ENCODE measurements at places on chromosomes 7 and 10. TPM values are rescaled to one million over a fixed set of nuclear protein-coding genes. Genes with fewer than 3 reads are reported as not detected.

SPDYE2B gene
- total RNA-seq: 0.12 TPM

PLAU gene
- 16.5 TPM for total RNA-seq

NOS3 gene
- 0.53 TPM for total RNA-seq

FFAR4 gene
- not detected for total RNA-seq

FBXL15 gene
- total RNA-seq: 9.0 TPM

TLX1 gene
- not detected for total RNA-seq

TMEM196 gene
- total RNA-seq: not detected

ECHDC3 gene
- 4.5 TPM for total RNA-seq

TIAL1 gene
- 14.7 TPM for total RNA-seq

TPK1 gene
- total RNA-seq: 7.3 TPM

SLC16A12 gene
- 0.12 TPM for total RNA-seq

CCDC3 gene
- total RNA-seq: 0.47 TPM

All from smooth muscle cell of the coronary artery (primary cell).